ENCODE measurements at places on chromosomes 3 and 15.

GRCh38 chr15:89964232-89964954 lies 36.7 kb upstream of the ZNF710 start:
- DNase-seq: no peak

DNA sequence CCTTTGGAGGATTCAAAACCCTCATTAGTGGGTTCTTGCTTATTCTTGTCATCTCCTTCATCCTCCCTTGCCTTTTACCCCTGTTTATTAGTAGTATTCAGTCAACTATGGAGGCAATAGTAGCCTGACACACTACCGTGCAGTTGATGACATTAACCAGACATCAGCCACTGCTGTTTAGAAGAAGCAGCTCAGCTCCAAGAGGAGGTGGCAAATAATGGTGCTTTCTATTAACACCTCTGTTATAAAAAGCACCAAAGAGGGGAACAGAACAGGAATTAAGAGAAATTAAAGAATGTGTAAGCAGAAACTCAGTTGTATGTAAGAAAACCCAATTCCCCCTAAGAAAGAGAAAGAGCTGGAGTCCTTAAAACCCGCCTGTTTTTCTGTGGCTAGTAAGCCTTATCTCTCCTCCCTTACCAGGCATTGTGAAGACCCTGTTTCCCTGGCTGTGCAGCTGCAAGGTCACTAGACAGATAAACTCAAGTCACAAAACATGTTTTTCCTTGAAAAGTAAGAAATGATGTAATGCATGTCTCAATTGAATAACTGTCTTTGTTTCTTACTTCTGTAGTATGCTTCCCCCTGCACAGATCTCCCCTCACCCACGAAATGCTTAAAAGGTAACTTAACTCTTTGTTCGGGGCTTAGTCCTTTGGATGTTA lies 21.2 kb downstream of the CCR4 start:
- DNase-seq: no peak

DNA sequence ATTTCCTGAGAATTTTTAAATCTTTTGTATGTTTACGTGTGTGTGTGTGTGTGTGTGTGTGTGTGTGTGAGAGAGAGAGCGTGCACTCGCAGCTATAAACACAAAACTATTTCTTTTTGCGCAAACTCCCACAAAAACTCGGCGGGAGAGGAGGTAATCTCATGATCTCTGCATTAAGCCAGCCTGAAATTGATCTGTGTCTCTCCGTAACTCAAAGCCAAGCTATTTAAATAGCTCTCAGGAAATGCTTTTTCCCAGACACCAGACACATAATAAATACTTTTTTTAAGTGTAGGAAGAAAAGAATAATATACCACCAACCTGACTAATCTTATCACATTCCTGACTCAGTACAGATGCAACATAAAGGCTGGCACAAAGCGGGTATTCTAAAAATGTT lies 226.8 kb downstream of the MAGI1 start:
- DNase-seq: no peak

- no peak for DNase-seq
Measured at GRCh38 chr3:4799266-4800256, 179.7 kb upstream of the BHLHE40 start.

- no peak for DNase-seq
Measured at GRCh38 chr3:191066669-191067068, 132.4 kb upstream of the OSTN start.

GRCh38 chr15:71276336-71276665 lies 161.0 kb downstream of the THSD4 start:
- DNase-seq: no peak

GRCh38 chr3:26963361-26963743 lies 340.8 kb downstream of the LRRC3B start:
- DNase-seq: no peak

GRCh38 chr3:31014317-31015040 lies 120.0 kb upstream of the GADL1 start:
- DNase-seq: no peak

DNA sequence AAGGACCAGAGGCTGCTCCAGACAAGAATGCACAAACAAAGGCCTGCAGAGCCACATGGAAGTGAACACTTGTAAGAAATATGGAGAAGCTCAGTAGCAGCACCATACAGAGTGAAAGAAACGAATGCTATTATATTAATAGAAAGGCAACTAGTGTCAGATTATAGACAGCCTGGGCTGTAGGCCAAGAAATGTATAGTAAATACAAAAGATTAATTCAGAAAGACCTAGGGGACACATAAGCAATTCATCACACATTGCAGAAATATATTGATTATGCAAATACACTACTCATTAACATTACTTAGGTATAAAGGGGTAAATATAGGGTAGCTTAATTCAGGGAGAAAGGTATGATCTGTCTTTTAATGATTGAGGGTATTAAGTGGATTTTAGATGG lies 69.5 kb upstream of the GUCA1C start:
- DNase-seq: no peak

GRCh38 chr3:31817411-31817966 lies 163.6 kb downstream of the OSBPL10 start:
- no peak for DNase-seq

GRCh38 chr3:4350789-4351163 lies 47.6 kb downstream of the SETMAR start:
- DNase-seq: no peak

DNA sequence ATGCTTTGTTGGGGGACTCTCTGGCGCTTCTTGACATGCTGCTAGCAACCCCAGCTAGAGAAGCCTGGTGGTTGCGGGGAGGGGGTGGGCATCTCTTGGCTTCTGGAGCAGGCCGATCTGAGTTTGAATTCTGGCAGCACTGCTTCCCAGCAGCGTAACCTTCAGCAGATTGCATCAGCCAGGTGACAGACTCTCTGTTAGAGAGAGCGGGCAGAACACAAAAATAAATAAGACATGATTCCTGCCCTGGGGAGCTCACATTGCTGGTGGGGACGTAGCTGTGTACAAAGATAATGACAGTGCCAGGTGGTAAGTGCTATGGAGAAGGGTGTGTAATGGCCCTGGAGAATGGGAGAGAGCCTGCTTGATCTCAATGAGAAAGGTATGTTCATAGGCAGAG lies 87.4 kb downstream of the THSD4 start:
- DNase-seq: no peak

- DNase-seq: no peak
Measured at GRCh38 chr3:100879195-100879810, 113.9 kb downstream of the ABI3BP start.

GRCh38 chr15:47293466-47294162 lies 423.7 kb upstream of the SEMA6D start:
- no peak for DNase-seq

DNA sequence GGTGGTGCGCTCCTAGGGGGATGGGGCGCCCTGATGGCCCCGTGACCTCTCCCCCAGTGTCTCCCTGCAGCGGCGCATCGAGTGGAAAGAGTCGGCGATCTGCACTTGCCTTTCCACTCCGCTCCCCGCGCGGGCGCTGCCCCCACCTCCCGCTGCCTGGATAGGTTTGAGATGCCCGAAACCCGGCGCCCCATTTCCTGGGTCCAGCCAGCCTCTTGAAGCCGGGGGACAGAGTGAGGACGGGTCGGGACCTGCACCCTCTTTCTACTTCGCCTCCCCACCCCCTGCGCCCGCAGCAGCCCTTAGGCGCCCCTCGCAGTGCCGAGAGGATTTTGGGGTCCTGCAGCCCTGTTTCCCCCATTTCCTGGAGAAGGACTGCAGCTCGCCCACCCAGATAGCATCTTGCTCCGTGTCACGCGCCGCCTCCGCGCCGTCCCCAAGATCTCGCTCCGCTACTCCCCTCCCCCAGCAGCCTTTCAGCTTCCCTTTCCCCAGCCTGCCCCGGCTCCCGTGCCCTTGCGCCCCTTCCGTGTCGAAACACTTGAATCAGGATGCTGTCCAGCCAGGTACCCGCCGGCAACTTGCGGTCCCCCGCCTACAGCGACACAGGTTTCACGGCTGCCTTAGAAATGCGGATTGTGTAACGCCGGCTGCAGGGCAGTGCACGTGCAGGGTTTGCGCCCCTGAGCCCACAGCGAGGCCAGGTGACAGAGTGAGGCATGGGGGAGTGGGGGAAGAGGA lies 519 bp downstream of the ABHD6 start:
- peak; percentile 28 for DNase-seq

DNA sequence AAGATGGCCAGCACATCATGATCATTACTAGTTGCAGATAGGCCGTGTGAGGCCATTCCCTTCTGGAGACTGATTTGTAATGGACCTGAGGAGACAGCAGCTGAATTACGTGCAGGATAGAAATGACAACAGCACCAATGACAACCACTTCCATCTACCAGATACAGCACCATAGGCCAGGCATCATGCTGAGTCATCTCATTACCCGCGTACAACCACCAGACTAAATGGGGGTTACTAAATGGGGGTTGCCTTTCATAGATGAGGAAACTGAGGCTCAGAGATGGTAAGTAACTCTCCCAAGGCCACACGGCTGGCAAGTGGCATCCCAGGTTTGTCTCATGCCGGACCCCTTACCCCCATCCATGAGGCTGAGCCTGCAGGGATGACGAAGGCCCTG lies 32.8 kb upstream of the FAM107A start:
- no peak for DNase-seq

DNA sequence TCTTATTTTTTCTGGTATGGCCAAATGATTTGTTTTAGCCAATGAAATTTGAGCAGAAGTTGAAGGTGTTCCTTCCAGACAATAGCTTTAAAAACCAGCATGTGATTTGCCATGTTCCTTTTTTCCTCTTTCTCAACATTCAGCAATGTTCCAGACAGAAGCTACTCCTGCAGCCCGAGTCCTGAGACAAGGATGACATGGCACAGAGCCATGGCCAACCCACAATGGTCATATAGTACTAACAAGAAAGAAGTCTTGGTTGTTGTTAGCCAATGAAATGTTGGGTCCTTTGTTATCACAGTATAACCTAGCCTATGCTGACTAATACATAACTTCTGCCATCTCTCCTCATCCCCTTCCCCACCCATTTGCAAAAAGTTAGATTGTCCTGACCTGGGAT lies 211.1 kb upstream of the STT3B start:
- DNase-seq: no peak

DNA sequence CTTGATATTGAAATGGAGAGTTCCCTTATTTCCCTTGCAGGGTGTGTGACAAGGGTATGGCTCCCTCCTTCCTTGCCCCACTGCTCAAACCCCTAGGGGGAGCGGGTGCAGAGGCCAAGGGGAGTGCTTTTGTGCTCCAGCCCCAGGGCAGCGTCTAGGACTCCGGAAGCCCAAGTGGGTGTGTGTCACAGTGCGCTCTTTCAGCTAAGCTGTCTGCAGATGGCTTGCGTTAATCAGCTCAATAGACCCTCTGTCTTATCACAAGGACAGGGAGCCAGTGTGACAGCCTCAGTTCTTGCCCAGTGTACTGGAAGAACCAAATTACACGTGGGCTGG lies 523.6 kb upstream of the LMCD1 start:
- DNase-seq: no peak

DNA sequence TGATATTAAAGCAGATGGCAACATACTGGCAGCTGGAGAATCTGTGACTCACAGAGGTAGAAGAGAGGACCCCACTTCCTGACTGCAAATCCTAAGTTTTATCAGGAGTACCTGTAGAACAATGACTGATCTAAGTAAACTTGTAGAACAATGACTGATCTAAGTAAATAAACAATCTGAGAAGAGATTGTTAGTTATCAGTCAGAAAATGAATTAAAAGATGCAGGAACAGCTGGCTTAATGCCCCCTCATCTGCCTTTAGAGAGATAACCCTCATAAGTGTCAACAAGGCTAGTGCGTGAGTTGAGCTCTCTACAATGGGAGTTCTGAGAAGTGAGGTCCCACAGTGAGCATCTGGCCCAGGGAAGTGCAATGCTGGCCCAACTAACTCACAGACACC lies 14.6 kb downstream of the ACAD11 start:
- DNase-seq: no peak

DNA sequence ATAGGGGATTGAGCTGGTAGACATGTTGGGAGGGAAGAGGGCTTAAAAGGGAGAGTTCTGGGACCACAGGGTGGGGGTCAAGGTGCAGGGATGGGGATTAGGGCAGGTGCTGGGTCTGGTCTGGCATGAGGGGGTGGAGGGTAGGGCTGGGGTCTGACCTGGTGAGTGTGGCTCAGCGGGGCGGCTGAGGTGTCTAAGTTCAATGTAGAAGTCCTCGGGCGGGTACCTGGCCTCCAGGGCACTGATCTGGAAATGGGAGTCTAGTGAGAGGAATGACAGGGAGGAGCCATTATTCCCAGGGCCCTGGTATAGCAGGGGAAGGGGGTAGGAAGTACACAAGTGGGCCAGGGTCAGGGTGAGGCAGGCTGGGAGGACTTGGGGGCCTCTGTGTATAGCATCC lies 39.6 kb downstream of the RAB11A start:
- no peak for DNase-seq

DNA sequence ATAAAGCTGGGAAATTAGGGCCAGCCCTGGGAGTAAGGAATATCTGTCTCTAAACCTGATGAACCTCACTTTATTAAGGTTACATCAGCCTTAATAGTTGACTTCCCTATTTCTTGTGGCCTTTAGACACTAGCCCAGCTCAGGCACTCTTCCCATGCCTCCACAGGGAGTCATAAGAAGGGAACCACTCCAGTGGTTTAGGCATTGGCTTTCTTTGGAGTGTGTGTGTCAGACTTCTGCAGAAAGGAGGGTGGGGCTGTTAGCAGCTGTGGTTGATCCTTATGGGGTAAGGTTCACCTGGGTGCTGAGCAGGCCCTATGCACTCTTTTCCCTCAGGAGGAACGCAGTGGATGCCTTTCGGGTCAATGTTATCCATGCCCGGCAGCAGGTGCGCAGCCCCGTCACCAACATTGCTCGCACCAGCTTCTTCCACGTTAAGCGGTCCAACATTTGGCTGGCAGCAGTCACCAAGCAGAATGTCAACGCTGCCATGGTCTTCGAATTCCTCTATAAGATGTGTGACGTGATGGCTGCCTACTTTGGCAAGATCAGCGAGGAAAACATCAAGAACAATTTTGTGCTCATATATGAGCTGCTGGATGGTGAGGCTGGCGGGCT lies 4.0 kb downstream of the AP2M1 start:
- DNase-seq: no peak

DNA sequence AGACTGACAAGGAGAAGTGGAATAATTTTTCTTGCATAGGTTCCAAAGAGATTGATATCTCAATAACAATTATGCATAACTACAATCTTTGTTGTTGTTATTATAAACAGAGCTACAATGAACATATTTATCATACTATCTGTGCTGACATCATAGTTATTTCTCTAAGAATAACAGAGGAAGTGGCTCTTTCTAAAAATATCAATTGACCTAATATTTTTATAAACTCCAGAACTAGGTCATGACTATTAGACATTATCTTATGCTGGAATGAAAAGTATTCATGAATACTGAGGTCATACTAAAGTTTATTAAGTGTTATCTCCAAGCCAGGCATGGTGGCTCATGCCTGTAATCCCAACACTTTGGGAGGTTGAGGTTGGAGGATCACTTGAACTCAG lies 114.1 kb downstream of the DCLK3 start:
- no peak for DNase-seq

GRCh38 chr3:142563496-142563997 lies 15.0 kb downstream of the ATR start:
- DNase-seq: no peak

GRCh38 chr3:55735976-55736375 lies 248.9 kb upstream of the WNT5A start:
- DNase-seq: no peak
